Fibroblast of the aortic adventitia (primary cell): ENCODE measurements at places on chromosomes 6 and 20. TPM values are rescaled to one million over a fixed set of nuclear protein-coding genes. Genes with fewer than 3 reads are reported as not detected.

The FGD2 gene
- not detected in 2 replicates for total RNA-seq

The C6orf163 gene
- total RNA-seq, result 3.9 and 5.2 TPM in 2 replicates

The LAMP5 gene
- 0.18 TPM in 1 of 2 replicates, not detected in the other for total RNA-seq

The DPPA5 gene
- not detected in 2 replicates for total RNA-seq

The OLIG3 gene
- 0.74 TPM in 1 of 2 replicates, not detected in the other for total RNA-seq

The ERVFRD-1 gene
- not detected in 2 replicates for total RNA-seq

The SSTR4 gene
- not detected in 2 replicates for total RNA-seq

The HLA-DQB1 gene
- total RNA-seq, result not detected in 2 replicates

The CCN6 gene
- not detected in 2 replicates for total RNA-seq

The OOEP gene
- not detected in 2 replicates for total RNA-seq

The CCDC28A gene
- total RNA-seq, result 8.9 and 11.7 TPM in 2 replicates

The LY6G5C gene
- total RNA-seq, result 1.1 TPM in 1 of 2 replicates, not detected in the other

The HLA-DQA2 gene
- not detected in 2 replicates for total RNA-seq

The PGC gene
- not detected in 2 replicates for total RNA-seq

The BPI gene
- total RNA-seq, result 1.4 TPM in 1 of 2 replicates, not detected in the other

The MYH7B gene
- total RNA-seq, result 0.25 TPM in 1 of 2 replicates, not detected in the other

The RTN4IP1 gene
- total RNA-seq, result 1.9 and 7.6 TPM in 2 replicates

The CD109 gene
- 39.2 and 170 TPM in 2 replicates for total RNA-seq

The DTD1 gene
- total RNA-seq, result 66.1 and 69.8 TPM in 2 replicates

The TRAPPC3L gene
- total RNA-seq, result 0.45 TPM in 1 of 2 replicates, not detected in the other

The DNAAF9 gene
- total RNA-seq, result 9.6 and 13.3 TPM in 2 replicates

The SLC22A7 gene
- total RNA-seq, result not detected in 2 replicates

The RSPH4A gene
- 0.54 and 0.82 TPM in 2 replicates for total RNA-seq

The SLC22A1 gene
- 0.09 and 5.8 TPM in 2 replicates for total RNA-seq

The RNF182 gene
- total RNA-seq, result 0.74 and 2.9 TPM in 2 replicates

The MMP24 gene
- total RNA-seq, result 0.16 and 0.81 TPM in 2 replicates

The DOK5 gene
- 53.6 and 85.6 TPM in 2 replicates for total RNA-seq

The DYNLRB1 gene
- total RNA-seq, result 30.0 and 144 TPM in 2 replicates

The COL11A2 gene
- 0.09 and 0.74 TPM in 2 replicates for total RNA-seq

The RIPPLY2 gene
- not detected in 2 replicates for total RNA-seq

The GUCA1A gene
- not detected in 2 replicates for total RNA-seq

The COX4I2 gene
- not detected in 2 replicates for total RNA-seq

The STX11 gene
- total RNA-seq, result 0.16 and 3.5 TPM in 2 replicates

The BIRC7 gene
- 0.09 and 0.25 TPM in 2 replicates for total RNA-seq

The RAET1L gene
- not detected in 2 replicates for total RNA-seq

The DEF6 gene
- 0.18 and 1.1 TPM in 2 replicates for total RNA-seq

The LGSN gene
- total RNA-seq, result not detected in 2 replicates

The PDSS2 gene
- 10.1 and 14.4 TPM in 2 replicates for total RNA-seq

The OPRL1 gene
- 0.63 and 1.3 TPM in 2 replicates for total RNA-seq

The KIAA0408 gene
- 1.5 and 12.8 TPM in 2 replicates for total RNA-seq
